Pulmonary artery endothelial cell (primary cell): ENCODE measurements at places on chromosomes 11 and 22. TPM values are rescaled to one million over a fixed set of nuclear protein-coding genes. Genes with fewer than 3 reads are reported as not detected.
A peak's percentile ranks its signal among the peaks of the same experiment; 100 is the strongest.

- DNase-seq, result no peak
These were observed 397.1 kb downstream of the MN1 start for GRCh38 chr22:27404441-27404840.

- no peak for DNase-seq
These were observed 135.1 kb downstream of the BCR start for GRCh38 chr22:23315341-23315917.

DNA sequence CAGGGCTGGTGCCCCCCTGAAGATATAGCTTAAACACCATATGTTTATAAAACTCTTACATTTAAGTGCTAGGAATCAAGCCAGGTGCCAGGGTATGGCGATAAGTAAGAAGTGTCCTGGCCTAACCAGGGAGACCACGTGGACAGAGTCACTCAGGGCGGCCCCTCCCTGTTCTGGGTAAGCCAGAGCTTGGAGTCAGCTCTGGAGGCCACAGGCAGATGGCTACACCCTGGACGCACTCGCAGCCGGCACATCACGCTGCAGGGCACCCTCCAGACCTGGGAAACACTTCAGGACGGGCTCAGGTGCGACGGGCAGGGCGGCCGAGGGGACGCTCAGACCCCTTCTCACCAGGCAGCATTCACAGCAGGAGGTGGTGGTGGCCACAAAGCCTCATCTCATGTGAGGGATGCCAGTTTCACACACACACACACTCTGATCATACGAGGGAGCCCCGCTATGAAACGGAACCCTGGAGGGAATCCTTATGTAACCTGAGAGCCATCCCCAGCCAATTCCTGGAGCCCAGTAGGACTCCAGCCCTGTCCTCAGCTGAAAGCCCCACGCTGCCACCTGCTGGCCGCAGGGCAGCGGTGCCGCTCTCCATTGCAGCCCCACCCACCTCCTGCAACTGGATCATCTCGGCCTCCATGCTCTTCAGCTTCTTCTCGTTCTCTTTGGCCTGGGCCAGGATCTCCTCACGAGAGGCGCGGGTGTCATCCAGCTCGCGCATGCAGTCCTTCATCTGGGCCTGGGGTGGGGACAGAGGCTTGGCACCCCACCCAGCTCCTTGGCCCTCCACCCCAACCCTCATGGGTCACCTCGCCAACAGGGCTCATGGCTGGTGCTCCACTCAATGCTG, 33.4 kb downstream of the APOL1 start:
- DNase-seq, result no peak

DNA sequence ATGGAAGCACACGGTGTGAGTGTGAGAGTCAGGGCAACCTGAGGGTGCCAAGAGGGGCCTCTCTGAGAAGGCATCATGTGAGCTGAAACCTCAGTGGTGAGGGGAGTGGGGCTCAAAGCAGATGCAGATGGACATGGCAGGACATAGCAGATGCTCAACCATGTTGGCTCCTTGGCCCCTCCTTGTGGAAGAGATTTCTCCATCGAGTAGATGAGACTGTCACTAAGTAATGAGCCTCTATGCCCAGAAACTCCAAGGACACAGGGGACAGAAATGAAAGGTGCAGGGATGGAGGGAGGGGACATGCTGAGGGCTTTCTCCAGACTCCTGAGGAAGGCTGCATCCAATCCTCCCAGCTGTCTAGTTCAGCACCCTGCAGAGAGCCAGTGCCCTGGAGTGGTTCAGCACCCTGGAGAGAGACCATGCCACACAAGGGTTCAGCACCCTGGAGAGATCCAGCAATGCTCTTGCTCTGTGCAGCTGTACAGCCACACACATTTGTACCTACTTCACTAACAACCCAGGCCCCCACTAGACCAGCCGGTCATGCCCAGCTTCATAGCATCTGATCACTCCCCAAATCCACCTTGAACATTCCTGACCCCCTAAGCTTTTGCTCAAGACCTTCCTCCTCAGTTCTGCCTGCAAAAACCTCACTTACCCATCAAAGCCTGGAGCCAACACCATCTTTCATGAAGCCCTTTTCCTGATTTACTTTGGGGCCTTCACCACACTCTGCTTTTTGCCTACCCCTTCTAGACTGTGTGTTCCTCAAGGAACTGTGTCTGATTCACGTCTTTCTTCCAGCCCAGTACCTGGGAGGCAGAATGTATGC, 252.0 kb downstream of the CTTN start:
- peak; percentile 24 for DNase-seq

DNA sequence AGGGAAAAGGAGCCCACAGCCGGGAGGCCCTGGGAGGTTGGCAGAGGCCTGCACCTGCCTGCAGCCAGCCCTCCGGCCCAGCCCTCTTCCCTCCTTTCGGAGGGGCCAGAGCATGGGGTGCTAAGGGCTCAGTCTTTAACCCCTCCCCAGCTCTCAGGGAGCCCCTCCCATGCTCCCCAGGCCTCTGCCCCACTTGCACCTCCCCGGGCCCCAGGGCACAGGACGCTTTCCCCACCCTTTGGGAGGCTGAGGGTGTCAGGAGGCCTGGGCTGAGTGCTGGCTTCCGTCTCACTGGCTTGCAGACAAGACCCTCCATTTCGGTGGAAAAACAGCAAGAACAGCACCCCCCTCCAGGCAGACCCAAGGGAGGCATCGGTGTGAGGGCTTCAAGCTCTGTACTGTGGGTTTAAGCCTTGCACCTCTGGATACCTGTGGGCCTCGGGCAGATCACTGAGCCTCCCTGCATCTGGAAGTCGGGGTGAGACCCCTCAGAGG, 7.3 kb downstream of the ASCL2 start:
- DNase-seq, result no peak

HBE1 gene
- not detected in 2 replicates for total RNA-seq

DNA sequence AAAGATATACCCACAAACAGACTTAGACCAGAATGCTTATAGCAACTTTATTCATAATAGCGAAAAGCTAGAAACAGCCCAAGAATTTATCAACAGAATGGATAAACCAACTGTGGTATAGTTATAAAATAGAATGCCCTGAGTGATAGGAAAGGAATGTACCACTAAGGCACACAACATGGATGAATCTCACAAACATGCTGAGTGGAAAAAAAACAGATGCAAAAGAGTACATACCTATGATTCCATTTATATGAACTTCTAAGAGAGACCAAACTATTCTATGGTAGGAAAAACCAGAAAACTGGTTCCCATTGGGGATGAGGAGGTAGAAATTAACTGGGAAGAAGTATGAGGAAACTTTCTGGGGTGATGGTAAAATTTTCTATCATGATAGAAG, 40.4 kb upstream of the GRIK4 start:
- no peak for DNase-seq

DNA sequence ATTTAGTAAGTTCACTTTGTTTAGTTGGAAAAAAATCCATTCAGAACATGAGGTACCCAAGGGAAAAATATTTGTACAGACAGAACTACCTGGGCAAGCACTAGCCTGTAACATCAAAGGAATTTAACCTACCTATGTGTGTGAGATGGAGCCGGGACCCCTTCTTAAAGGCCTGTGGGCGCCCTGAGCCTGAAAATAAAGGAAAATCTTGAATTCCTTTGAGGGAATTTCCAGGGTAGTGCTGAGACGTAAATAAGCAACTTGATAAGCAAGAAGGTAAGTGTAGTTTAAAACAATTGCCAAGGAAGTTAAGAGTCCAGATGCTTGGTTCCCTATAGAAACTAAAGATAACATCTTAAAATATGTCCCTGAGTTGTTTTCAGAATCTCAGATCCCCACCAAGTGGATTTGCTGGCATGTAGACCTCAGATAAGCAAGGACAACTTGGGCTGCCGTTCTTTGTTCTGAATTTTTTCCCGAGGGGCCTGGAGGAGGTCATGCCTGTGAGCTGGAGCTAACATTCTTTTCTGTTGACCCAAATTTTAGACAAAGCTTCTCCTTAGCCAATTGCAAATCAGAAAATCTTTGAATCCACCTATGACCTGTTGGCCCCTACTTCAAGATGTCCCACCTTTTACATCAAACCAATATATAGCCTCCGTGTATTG, 31.0 kb downstream of the MED17 start:
- DNase-seq, result no peak

- no peak for DNase-seq
These were observed 2.5 kb upstream of the SUSD2 start for GRCh38 chr22:24178502-24179440.

- DNase-seq, result no peak
These were observed 20.8 kb downstream of the TIMP3 start for GRCh38 chr22:32822179-32822877.

DNA sequence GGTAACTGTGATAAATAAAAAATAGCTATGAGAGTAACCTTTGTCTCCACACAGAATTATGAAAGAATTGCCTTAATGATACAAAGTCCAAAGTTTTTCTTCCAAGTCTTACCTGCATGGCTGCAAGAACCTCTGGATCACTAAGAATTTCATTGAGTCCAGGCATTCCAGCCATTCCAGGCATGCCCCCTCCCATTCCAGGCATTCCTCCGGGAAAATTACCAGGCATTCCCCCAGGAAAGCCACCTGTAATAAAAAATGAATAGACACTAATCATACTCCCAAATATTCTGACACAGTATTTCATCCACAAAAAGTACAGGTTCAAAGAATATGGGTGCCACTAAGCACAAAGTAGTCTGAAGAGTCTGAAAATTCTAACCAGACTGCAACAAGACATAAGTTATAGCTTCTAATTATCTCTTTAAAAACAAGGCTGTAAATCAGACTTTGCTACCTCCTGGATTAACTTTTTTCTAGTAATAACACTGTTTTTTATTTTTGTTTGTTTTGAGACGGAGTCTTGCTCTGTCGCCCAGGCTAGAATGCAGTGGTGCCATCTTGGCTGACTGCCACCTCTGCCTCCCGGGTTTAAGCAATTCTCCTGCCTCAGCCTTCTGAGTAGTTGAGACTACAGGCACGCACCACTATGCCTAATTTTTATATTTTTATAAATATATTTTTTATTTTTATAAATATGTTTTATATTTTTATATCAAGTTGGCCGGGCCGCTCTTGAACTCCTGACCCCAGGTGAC, 8.0 kb upstream of the SLC25A17 start:
- DNase-seq, result no peak
